ENCODE measurements at places on chromosomes 12 and 14. TPM values are rescaled to one million over a fixed set of nuclear protein-coding genes. Genes with fewer than 3 reads are reported as not detected.

DNA sequence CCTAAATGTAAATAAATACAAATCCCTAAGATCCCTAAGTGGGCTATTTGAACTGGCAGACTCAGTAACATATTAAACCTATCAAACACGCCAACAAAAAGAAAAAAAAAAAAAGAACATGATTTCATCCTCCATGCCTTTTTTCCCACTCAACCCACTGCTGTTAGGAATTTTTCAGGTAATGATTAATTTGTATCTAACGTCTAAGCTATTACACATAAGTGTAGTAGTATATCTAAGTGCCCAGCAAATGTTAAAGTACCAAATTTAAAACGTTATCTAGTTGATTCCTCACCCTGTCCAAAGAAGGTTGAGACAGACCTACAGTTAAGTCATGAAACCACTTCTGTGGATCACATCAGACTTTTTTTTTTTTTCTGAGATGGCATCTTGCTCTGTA lies 16.4 kb upstream of the ARID4A start:
- peaks cover 27% of the 10 kb centered on the region for H3K36me3 ChIP-seq
- H3K4me1 ChIP-seq, result no peaks in the 10 kb centered on the region
- no peak overlapping the region for H3K4me3 ChIP-seq
- no peak overlapping the region for H3K27ac ChIP-seq

- H3K27me3 ChIP-seq, result no peaks in the 10 kb centered on the region
- no peak overlapping the region for H3K27ac ChIP-seq
Measured at GRCh38 chr14:36940476-36940875, 231.9 kb downstream of the SLC25A21 start.

DNA sequence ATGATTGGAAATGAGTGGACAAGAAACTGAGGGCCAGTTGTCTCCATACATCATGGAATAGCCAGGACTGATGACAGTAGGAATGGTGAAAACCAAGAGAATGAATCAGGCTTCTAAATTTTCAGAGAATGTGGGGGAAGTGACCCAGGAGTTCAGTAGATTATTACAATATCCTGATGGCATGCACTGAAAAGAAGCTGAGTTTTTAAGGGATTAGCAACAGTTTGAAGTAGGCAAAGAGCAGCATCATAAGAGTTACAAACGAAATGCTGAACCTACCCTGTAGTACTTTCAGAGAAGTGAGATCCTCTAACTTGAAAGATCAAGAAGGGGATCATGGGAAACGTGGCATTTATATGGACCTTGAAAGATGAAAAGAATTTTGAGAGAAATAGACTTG lies 13.2 kb downstream of the SLC2A14 start:
- no peak for DNase-seq
- no peaks in the 10 kb centered on the region for H3K36me3 ChIP-seq
- peak overlapping the region; percentile 96 for H3K27ac ChIP-seq
- H3K4me3 ChIP-seq, result no peak overlapping the region

- no peaks in the 10 kb centered on the region for H3K27me3 ChIP-seq
- DNase-seq, result no peak
- no peak overlapping the region for H3K4me3 ChIP-seq
- peaks cover 7% of the 10 kb centered on the region for H3K4me1 ChIP-seq
- H3K27ac ChIP-seq, result no peak overlapping the region
- no peaks in the 10 kb centered on the region for H3K36me3 ChIP-seq
Measured at GRCh38 chr12:31745242-31745641, 16.4 kb upstream of the AMN1 start.

- H3K27me3 ChIP-seq, result no peaks in the 10 kb centered on the region
Measured at GRCh38 chr12:39571351-39571750, 48.3 kb downstream of the ABCD2 start.

DNA sequence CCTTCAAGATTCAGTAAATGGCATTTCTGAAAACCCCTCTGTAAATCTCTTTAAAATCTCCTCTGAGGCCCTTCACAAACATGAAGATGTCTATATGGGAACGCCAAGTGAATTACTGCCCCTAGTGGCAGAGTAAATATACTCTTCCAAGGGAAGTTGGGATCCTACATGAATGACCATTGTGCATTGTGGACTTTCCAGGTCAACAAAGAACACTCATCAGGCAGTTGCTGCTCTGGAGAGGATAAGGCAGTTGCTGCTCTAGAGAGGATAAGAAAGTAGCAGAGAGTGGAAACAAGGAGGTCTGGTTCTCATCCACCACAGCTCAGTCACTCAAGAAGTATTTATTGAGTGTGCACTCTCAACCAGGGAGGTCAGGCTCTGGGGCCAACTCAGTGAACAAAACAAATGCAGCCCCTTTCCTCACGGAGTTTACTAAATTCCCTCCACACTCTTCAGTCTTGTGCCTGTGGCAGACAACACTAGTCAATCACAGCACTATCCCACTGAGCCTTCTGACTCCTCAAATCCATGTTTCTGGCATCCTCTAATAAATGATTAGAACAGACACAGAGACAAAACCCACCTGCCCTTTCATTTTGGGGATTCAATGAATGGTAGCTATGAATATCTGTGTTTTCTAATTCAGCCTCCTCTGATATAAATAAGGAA lies 52.9 kb downstream of the SVOP start:
- DNase-seq, result peak; percentile 86
- no peaks in the 10 kb centered on the region for H3K4me1 ChIP-seq
- no peaks in the 10 kb centered on the region for H3K36me3 ChIP-seq
- H3K27ac ChIP-seq, result no peak overlapping the region

DNA sequence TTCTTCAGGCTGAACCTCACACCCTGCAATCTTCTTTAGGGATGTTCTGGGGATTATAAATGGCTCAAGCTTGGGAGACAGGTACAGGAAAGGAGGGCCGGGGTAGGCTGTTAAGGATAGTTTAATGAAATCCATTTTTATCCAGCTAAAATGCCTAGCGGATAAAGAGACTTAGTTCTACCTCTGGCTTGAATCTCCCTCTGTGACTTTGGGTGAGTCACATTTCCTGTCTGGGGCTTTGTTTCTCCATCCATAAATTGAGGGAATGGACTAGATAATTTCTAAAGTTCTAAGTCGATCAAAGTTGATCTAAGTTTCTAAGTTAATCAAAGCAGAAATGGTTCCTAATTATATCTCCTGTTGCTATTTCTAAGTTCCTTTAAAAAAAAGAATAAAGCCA lies 319.6 kb upstream of the E2F7 start:
- no peak overlapping the region for H3K27ac ChIP-seq
- H3K36me3 ChIP-seq, result no peaks in the 10 kb centered on the region
- no peaks in the 10 kb centered on the region for H3K27me3 ChIP-seq

GRCh38 chr14:62187265-62187664 lies 425.0 kb downstream of the SNAPC1 start:
- no peaks in the 10 kb centered on the region for H3K4me1 ChIP-seq
- no peak overlapping the region for H3K4me3 ChIP-seq
- no peak overlapping the region for H3K27ac ChIP-seq
- DNase-seq, result peak; percentile 38
- H3K36me3 ChIP-seq, result no peaks in the 10 kb centered on the region
- H3K27me3 ChIP-seq, result no peaks in the 10 kb centered on the region

DNA sequence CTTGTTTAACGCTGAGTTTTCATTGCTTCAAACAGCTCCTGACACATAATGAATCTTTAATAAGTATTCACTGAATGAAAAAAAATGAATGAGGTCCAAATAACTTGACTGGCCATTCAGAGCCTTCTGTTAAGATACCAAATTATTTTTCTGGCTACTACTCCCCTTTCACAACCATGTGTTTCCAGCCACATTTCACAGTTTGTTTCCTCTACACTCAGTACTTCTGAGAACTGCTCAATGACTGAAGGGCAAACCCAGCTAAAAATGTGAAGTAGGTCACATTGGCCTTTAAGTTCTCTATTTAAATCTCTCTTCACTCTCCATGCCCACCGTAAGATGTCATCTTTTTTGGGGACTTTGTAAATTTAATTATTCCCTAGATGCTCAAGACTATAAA lies 78.4 kb upstream of the KRR1 start:
- no peaks in the 10 kb centered on the region for H3K36me3 ChIP-seq
- no peak overlapping the region for H3K4me3 ChIP-seq
- no peak for DNase-seq
- no peak overlapping the region for H3K27ac ChIP-seq

DNA sequence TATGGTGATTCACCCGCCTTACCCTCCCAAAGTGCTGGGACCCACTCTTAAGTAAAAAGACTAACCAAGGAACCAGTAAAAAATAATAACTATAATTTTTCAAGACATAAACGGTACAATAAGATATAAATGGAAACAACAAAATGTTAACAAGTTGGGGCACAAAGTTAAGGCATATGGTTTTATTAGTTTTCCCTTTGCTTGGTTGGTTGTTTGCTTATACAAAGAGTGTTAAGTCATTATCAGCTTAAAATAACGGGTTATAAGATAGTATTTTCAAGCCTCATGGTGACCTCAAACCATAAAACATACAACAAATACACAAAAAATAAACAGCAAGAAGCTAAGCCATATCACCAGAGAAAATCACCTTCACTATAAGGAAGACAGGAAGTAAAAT lies 406.1 kb downstream of the SEC23A start:
- H3K4me1 ChIP-seq, result no peaks in the 10 kb centered on the region
- no peaks in the 10 kb centered on the region for H3K36me3 ChIP-seq

GRCh38 chr12:82788594-82788993 lies 101.9 kb downstream of the TMTC2 start:
- no peak overlapping the region for H3K4me3 ChIP-seq
- H3K27ac ChIP-seq, result no peak overlapping the region
- no peaks in the 10 kb centered on the region for H3K36me3 ChIP-seq

- peak; percentile 51 for DNase-seq
- H3K4me3 ChIP-seq, result peak overlapping the region; percentile 82
- H3K36me3 ChIP-seq, result no peaks in the 10 kb centered on the region
- peaks cover 83% of the 10 kb centered on the region for H3K27me3 ChIP-seq
- 0 out of 2 replicates have a peak, but pooled peaks cover 4% of the 10 kb centered on the region for H3K4me1 ChIP-seq
Measured at GRCh38 chr12:119594772-119595445, 1.3 kb downstream of the TMEM233 start.

GRCh38 chr12:108838194-108839017 lies 19.0 kb downstream of the SSH1 start:
- H3K36me3 ChIP-seq, result no peaks in the 10 kb centered on the region
- peak overlapping the region; percentile 84 for H3K27ac ChIP-seq
- no peaks in the 10 kb centered on the region for H3K27me3 ChIP-seq
- no peak overlapping the region for H3K4me3 ChIP-seq

Gene CCDC184
- polyA plus RNA-seq, result 1.8 TPM

Gene PLEKHG7
- not detected for polyA plus RNA-seq

Gene ATP2A2
- 47.2 TPM for polyA plus RNA-seq

Gene PCNX4
- polyA plus RNA-seq, result 22.9 TPM

Gene AMN
- 1.2 TPM for polyA plus RNA-seq

Gene APOF
- not detected for polyA plus RNA-seq

Gene WNT1
- not detected for polyA plus RNA-seq

Gene CISTR
- polyA plus RNA-seq, result not detected
